NCI-H524 (cell line): ENCODE measurements at places on chromosomes 13 and 19.

- no peak for DNase-seq
Observed at GRCh38 chr13:111929036-111929616, 137.8 kb upstream of the SOX1 start.

GRCh38 chr13:33375421-33375820 is 89.9 kb upstream of the STARD13 start:
- DNase-seq: no peak

DNA sequence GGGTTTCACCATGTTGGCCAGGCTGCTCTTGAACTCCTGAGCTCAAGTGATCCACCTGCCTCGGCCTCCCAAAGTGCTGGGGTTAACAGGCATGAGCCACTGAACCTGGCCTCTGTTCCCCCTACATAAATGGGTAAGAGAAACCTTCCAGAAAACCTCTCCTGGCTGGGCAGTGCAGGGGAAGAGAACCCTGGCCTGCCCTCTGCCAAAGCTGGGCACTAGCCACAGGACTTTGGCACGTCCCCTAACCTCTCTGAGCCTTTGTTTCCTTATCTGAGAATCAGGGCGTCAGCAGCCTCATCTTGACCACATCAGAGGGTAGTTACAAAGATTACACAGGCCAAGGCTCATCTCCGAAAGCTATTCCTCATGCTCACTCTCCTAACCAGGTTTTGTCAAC is 2.2 kb downstream of the SBSN start:
- DNase-seq: no peak

GRCh38 chr19:49672131-49672919 is 4.7 kb upstream of the PRMT1 start:
- DNase-seq: peak; percentile 92

GRCh38 chr13:85283408-85283807 is 515.8 kb downstream of the SLITRK6 start:
- no peak for DNase-seq

DNA sequence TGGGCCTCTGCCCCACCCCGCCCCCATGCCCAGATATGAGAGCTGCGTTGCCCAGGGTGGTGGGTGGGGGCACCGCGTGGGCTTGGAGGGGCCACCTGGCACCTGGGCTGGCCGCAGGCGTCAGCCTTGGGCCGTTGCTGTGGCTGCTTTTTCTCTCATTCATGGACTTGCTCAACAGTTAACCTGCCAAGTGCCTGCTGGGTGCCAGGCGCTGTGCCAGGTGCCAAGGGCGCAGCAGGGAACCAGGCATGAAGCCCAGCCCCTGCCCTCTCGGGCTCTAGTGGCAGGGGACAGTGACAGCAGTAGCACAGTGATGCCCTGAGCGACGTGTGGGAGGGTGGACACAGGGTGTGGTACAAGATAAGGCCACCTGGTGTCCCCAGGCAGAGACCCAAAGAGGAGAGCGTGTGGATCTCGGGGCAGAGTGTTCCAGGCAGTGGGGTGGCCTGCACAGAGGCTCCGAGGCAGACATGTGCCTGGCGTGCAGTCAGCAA is 28.1 kb downstream of the DHX34 start:
- DNase-seq: no peak

DNA sequence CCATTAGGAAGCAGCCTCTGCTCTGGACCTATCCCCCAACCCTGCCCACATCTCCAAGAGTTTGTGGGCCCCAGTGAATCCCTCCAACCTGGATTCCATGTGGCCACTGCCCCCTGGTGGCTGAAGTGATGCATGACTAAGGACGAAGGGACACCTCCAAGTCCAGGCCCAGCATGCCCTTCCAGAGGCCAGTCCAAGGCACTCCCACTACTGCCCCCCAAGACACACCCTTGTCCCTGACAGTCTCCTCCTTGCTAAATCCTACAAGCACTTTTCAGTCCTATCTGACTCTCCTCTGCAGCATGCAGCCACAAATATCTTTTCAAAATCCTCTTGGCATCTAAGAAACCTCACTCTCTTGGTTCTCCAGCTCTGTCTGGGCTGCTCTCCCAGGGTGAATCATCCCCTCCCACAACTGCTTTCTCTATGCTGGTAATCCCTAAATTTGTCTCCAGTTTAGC is 33.0 kb downstream of the DEDD2 start:
- DNase-seq: peak; percentile 78

GRCh38 chr19:10863107-10863717 is 8.1 kb upstream of the CARM1 start:
- no peak for DNase-seq

DNA sequence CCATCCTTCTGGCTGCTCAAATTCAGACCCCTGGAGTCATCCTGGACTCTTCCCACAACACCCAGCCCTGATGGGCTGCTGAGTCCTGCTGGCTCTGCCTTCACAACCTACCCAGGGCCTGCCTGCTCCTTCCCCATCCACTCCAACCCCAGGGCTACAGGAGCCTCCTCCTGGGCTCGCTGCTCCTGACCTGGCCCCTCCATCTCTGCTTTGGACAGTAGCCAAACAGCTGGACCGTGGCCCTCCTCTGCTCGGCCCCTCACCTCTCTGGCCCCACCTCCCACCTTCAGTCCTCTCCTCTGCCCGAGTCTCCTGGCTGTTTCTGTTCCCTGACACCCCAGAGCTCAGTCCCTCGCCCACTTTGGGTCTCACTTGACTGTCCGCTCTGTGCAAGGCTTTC is 66.7 kb downstream of the CEBPG start:
- DNase-seq: no peak

GRCh38 chr19:55116859-55117662 is at the start of gene PPP1R12C:
PPP1R12C (minus strand) TSS chr19:55117637; CDS start chr19:55117543, 94 bp downstream.
- no peak for DNase-seq

DNA sequence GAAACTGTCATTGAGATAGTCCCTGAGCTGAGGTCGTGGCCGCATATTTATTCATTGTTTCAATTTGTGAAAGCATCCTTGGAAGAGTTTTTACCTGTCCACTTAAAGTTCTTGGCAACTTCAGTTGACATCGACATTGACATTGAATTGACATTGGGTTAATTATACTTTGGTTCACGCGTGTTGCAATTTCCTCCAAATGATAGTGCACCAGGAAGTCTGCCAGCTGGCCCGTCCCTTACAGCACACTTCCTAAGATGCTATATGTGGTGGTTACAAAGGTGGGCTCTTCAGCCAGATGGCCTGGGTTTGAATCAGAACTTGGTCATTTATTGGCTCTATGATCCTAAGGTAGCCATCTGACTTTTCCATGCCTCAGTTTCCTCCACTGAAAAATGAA is 176.0 kb downstream of the FGF14 start:
- DNase-seq: no peak

DNA sequence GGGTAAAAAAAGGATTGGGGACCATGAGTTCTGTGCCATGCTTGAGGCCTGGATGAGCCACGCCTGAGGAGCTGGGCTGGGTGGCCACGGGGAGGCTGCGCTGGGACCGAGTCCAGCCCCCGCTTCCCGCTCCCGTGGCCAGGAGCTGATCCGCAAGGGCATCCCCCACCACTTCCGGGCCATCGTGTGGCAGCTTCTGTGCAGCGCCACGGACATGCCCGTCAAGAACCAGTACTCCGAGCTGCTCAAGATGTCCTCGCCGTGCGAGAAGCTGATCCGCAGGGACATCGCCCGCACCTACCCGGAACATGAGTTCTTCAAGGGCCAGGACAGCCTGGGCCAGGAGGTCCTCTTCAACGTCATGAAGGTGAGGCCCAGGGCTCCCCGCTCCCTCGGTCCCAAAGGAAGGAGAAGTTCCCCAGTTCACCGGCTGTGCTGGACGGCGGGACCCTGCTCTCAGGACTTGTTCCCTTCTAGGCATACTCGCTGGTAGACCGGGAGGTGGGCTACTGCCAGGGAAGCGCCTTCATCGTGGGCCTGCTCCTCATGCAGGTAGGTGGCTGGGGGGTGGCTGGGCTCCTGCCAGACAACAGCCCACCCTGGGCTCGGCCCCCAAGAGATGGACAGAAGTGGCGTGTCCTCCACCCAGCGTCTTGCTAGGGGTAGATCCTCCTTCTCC is 18.9 kb downstream of the EVI5L start:
- no peak for DNase-seq

DNA sequence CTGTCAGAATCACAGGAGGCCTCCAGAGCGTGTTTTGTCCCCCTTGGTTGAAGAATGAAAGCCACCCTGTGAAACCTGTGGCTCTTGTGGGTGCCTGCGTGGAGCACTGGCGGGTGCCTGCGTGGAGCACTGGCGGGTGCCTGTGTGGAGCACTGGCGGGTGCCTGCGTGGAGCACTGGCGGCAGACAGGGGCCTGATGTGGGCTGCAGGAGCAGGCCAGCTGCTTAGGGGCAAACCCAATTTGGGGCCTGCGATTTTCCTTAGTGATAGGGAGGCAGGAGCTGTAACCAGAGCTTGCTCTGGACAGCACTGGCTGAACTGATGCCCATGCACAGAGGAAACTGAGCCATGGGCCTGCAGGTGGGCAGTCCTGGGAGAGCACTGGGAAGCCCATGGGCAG is 24.3 kb downstream of the ARHGEF7 start:
- no peak for DNase-seq

DNA sequence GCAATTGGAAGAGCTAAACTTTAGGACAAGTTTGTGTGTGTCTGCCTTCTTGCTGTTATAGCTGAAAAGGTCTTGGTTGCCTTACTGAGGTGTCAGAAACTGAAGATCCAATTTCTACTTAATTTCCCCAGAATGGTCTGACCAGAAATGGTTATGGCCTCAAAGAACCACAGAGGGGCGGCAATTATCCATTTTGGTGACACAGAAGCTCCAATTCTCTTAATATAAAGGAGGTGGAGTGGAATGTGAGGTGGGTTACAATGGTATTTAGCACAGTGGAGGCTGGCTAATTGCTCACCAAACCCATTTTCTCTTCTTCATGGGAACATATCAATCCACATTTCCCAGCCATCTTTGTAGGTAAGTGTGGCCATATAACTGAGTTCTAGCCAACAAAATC is 1157.2 kb downstream of the OLFM4 start:
- DNase-seq: peak; percentile 17

GRCh38 chr13:106614874-106615273 is 46.9 kb upstream of the ARGLU1 start:
- DNase-seq: no peak

DNA sequence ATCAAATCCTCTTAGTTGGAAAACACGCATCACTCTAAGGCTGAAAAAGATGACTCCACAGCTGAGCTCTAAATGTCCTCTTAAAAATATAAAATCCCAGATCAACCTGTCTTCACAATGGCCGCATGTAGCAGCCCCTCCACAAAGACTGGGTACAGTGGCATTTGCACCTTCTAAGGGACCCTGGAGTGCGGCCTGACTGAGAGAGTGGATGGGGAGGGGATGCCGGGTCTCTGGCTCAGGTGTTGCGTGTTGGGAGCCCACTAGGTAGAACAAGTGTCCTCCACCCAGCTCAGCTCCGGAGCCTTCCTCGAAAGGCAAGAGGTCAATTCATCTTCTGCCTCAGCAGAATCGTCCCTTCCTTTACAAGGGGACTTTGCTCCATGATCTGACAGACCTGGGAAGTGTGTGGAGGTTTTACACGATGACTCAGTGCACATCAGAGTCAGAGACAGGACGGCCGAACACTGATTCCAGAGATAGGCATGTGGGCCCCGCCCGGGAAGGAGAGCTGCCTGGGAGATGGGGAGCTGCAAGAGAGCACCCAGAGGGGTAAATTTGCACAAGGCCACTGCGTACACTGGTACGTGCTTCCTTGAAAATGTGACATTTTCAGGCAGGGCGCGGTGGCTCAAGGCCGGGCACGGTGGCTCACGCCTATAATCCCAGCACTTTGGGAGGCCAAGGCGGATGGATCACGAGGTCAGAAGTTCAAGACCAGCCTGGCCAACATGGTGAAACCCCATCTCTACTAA is 23.5 kb upstream of the SLC15A1 start:
- no peak for DNase-seq

DNA sequence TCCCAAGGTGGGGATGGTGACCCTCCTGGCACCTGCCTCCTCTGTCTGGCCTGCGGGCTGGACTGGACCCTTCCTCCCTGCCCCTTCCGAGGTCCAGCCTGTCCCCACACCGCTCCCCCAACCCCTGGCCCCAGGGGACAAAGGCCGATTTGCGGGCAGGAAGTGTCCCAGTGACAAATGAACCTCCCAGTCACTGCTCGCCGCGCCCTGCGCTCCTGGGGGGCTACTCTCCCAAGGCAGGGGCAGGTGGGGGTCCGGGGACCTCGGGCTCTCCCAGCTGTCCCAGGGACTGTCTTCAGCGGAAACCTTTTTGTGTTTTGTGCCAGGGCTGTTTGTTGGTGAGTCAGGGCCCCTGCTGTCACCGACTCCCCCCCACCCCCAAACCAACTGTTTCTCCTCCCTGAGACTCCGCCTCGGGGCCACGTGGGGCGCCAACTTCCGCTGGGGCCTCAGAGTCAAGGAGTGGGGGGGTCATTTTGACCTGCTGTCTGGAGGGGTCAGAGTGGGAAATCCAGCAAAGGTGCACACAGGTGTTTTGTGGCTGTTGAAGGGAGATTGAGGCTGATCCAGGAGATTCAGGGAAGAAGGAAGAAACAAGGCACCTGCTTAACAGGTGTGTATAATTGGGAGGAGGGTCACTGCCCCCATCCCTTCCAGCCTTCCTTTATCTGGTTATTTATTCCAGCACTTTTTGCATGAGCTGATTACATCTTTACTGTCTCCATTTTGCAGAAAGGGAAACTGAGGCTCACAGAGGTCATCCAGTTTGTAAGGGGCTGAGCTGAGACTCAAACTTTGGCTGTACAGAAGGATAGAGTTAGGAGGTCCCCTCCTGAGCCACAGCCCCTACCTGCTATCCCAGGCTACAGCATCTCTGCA is 831 bp downstream of the PGPEP1 start:
- DNase-seq: peak; percentile 22

- no peak for DNase-seq
Observed at GRCh38 chr13:40206241-40207000, 460.0 kb downstream of the FOXO1 start.

DNA sequence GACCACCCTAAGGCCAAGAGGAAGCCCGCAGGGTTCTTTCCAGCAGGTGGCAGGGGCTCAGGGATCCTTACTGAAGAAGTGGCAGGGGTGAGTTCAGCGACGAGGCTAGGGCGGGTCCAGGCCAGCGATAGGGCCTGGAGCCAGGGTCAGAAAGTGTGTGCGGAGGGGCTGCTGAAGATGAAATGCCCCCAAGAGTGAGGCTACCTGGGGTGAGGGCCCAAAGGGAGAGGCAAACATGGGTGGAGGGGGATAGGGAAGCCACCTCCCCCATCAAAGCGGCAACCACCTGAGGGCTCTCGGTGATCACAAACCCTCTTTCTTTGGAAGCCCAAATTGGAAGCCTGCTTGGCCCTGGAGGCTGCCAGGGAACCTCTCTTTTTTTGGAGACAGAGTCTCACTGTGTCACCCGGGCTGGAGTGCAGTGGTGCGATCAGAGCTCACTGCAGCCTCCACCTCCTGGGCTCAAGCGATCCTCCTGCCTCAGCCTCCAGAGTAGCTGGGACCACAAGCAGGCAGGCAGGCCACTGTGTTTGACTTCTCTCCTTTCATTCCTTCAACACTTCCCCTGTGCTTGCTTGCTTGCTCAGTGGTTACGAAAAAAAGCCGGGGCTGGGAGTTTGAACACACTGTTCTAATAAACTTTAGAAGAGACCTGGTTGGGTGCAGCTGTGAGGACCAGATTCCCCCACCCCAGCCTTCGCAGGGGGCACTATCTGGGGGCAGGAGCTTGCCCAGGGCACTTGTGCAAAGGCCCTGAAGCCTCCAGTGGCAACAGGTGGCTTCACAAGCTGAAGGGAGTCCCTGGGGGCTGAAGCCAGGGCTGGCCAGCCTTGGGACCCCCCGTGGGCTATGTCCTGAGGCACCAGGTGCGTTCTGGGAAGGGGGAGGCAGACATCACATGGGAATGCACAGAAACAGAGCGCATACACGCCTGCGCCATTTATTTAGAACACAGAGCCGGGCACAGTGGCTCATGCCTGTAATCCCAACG is 1.4 kb upstream of the ATP8B3 start:
- no peak for DNase-seq

- DNase-seq: no peak
Observed at GRCh38 chr13:35347679-35348205, 128.7 kb downstream of the MAB21L1 start.
